ENCODE measurements at places on chromosomes 6 and 20. TPM values are rescaled to one million over a fixed set of nuclear protein-coding genes. Genes with fewer than 3 reads are reported as not detected.

LGSN gene
- total RNA-seq = not detected

MLN gene
- not detected for total RNA-seq

LRRN4 gene
- not detected for total RNA-seq

ARMH2 gene
- 1.7 TPM for total RNA-seq

RIMS1 gene
- total RNA-seq = not detected

IL17F gene
- total RNA-seq = not detected

GRCh38 chr6:4281341-4282293 lies 146.2 kb upstream of the ECI2 start:
- peak; percentile 22 for DNase-seq
- peaks cover 26% of the 10 kb centered on the region for H3K27me3 ChIP-seq
- no peak overlapping the region for H3K27ac ChIP-seq
- H3K4me1 ChIP-seq = peaks cover 5% of the 10 kb centered on the region
- no peak overlapping the region for H3K4me3 ChIP-seq

GRCh38 chr6:64428186-64428585 lies 792.6 kb downstream of the PHF3 start:
- H3K27me3 ChIP-seq = no peaks in the 10 kb centered on the region
- no peak for DNase-seq
- no peaks in the 10 kb centered on the region for H3K4me1 ChIP-seq

GRCh38 chr6:6918216-6918983 lies 189.4 kb upstream of the RREB1 start:
- H3K4me1 ChIP-seq = peaks cover 18% of the 10 kb centered on the region
- peak; percentile 36 for DNase-seq
- H3K4me3 ChIP-seq = no peak overlapping the region
- H3K27ac ChIP-seq = no peak overlapping the region

GRCh38 chr6:6942831-6943230 lies 164.9 kb upstream of the RREB1 start:
- no peaks in the 10 kb centered on the region for H3K27me3 ChIP-seq
- H3K4me1 ChIP-seq = peaks cover 15% of the 10 kb centered on the region
- no peak overlapping the region for H3K4me3 ChIP-seq
- DNase-seq = no peak
- H3K36me3 ChIP-seq = no peaks in the 10 kb centered on the region

GRCh38 chr6:12265791-12266190 lies 24.4 kb upstream of the EDN1 start:
- peaks cover 13% of the 10 kb centered on the region for H3K4me1 ChIP-seq
- no peak for DNase-seq
- H3K4me3 ChIP-seq = no peak overlapping the region
- peaks cover 3% of the 10 kb centered on the region for H3K36me3 ChIP-seq
- H3K27ac ChIP-seq = no peak overlapping the region

DNA sequence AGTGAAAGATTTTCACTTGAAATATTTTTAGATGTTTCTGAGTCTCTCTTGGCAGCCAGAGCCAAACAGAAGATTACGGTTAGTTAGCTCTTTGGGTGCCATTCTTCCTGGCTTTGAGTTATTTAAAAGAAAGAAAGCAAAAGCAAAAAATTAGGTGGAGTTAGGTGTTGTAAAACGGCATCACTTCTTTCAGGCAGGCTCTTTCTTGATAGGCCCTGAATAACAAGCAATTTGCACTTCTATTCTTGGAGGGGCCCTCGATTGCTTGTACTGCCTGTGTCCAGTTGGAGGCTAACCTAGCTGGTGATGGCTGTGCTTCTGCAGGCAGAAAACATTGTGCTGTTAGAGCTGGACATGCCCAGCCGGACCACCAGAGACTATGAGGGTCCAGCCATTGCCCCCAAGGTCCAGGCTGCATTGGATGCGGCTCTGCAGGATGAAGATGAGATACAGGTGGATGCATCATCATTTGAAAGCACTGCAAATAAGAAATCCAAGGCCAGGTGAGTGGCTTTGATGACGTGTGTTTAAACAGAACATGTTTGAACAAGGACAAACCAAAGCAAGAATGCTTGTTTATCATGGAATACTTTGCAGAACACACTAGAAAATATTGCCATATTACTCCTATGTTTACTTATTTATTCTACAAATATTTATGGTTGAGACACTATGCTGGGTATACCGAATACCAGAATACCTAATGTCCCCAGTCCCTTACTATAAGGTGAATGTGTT lies 28.1 kb upstream of the ASXL1 start:
- no peak overlapping the region for H3K27ac ChIP-seq
- no peaks in the 10 kb centered on the region for H3K27me3 ChIP-seq
- no peak overlapping the region for H3K4me3 ChIP-seq
- no peak for DNase-seq
- peaks cover 29% of the 10 kb centered on the region for H3K4me1 ChIP-seq

- no peaks in the 10 kb centered on the region for H3K27me3 ChIP-seq
- H3K4me1 ChIP-seq = no peaks in the 10 kb centered on the region
- H3K4me3 ChIP-seq = no peak overlapping the region
- no peak overlapping the region for H3K27ac ChIP-seq
- no peaks in the 10 kb centered on the region for H3K36me3 ChIP-seq
- DNase-seq = no peak
These were observed 594.9 kb downstream of the PHF3 start for GRCh38 chr6:64230530-64230929.

Measured in activated CD8-positive, alpha-beta T cell treated with anti-CD3 and anti-CD28 coated beads, Interleukin-2, amount 10 ng/mL, durations not matched to agents 7 days and 5 days (primary cell).